Right lung (tissue), 10 donors: ENCODE measurements at places on chromosomes 3 and 15. TPM values are rescaled to one million over a fixed set of nuclear protein-coding genes. Genes with fewer than 3 reads are reported as not detected.

The NME9 gene
- polyA plus RNA-seq: 5.6 TPM

The UQCC5 gene
- polyA plus RNA-seq: 12.9 TPM

The RAB43 gene
- polyA plus RNA-seq: 5.1 TPM

The ARID3B gene
- 11.0 TPM for polyA plus RNA-seq

The ALPK3 gene
- 13.8 TPM for polyA plus RNA-seq

The NRG4 gene
- polyA plus RNA-seq: 3.9 TPM

The PPP2R3A gene
- 15.3 TPM for polyA plus RNA-seq

The ARL14 gene
- polyA plus RNA-seq: not detected

The ADGRG7 gene
- polyA plus RNA-seq: not detected

The LMOD3 gene
- polyA plus RNA-seq: 5.2 TPM

The RBP2 gene
- polyA plus RNA-seq: 0.54 TPM

The CACNA1D gene
- polyA plus RNA-seq: 50.8 TPM

The LTF gene
- 4.9 TPM for polyA plus RNA-seq

The RHCG gene
- 1.8 TPM for polyA plus RNA-seq

The LRTM1 gene
- polyA plus RNA-seq: not detected

The GRK7 gene
- polyA plus RNA-seq: 0.17 TPM

The ASB14 gene
- 1.7 TPM for polyA plus RNA-seq

The MCTP2 gene
- 36.2 TPM for polyA plus RNA-seq

The STRIT1 gene
- polyA plus RNA-seq: not detected

The CDC25A gene
- polyA plus RNA-seq: 7.5 TPM

The MESP2 gene
- not detected for polyA plus RNA-seq

The GUCA1C gene
- polyA plus RNA-seq: not detected

The RTP1 gene
- polyA plus RNA-seq: not detected

The ISLR gene
- 65.2 TPM for polyA plus RNA-seq

The ONECUT1 gene
- polyA plus RNA-seq: not detected

The LMAN1L gene
- not detected for polyA plus RNA-seq

The MNS1 gene
- polyA plus RNA-seq: 18.2 TPM

The CPNE9 gene
- 0.05 TPM for polyA plus RNA-seq

The SERF2 gene
- polyA plus RNA-seq: 468 TPM

The B3GNT5 gene
- polyA plus RNA-seq: 18.1 TPM
